ENCODE measurements at places on chromosomes 5 and 9. TPM values are rescaled to one million over a fixed set of nuclear protein-coding genes. Genes with fewer than 3 reads are reported as not detected.

GRCh38 chr5:42951293-42951840 lies 88.8 kb downstream of the ANXA2R start:
- H3K27me3 ChIP-seq, result peaks cover 2% of the 10 kb centered on the region
- H3K27ac ChIP-seq, result peak overlapping the region; percentile 99
- H3K4me3 ChIP-seq, result peak overlapping the region; percentile 92
- DNase-seq, result peak; percentile 74
- peaks cover 21% of the 10 kb centered on the region for H3K36me3 ChIP-seq

DNA sequence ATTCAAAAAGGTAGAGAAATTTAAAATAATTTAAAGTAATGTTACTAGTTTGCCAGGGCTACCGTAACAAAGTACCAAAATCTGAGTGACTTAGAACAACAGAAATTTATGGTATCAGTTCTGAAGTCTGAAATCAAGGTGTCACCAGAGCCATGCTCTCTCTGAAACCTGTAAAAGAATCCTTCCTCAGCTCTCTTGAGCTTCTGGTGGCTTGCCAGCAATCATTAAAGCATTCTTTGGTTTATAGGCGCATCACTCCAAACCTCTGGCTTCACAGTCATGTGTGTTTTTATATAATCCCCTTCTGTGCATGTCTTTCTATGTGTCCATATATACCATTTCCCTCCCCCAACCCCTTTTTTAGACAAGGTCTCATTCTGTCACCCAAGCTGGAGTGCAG lies 220.3 kb downstream of the COX7C start:
- no peak for DNase-seq
- H3K36me3 ChIP-seq, result no peaks in the 10 kb centered on the region
- H3K27me3 ChIP-seq, result no peaks in the 10 kb centered on the region
- H3K4me3 ChIP-seq, result no peak overlapping the region

ARHGEF28 gene
- 0.11 TPM for total RNA-seq

DNA sequence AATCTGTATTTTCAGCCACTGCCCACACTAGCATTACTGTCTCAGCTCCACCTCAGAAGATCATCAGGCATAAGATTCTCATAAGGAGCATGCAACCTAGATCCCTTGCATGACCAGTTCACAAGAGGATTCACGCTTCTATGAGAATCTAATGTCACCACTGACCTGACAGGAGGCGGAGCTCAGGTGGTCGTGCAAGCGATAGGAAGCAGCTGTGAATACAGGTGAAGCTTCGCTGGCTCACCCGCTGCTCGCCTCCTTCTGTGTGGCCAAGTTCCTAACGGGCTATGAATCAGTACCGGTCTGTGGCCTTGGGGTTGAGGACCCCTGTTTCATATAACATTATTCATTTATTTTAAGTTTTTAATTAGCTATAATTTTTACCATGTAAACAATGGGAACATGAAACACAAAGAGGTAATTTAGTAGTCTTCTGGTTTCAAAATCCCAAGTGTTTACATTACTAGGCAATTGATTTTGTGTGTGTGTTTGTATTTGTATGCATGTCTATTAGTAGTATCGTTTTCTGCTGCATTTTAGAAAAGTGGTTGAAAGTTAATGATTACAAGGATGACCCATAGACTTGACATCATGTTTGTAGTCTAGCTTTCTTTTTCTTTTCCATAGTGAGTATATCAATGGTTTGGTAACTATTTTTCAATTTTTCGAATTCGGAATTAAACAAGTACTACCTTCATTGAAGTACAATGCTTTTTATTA lies 159.4 kb downstream of the TENT4A start:
- no peak overlapping the region for H3K4me3 ChIP-seq
- H3K27ac ChIP-seq, result no peak overlapping the region
- no peaks in the 10 kb centered on the region for H3K27me3 ChIP-seq
- no peak for DNase-seq

IRX2 gene
- not detected for total RNA-seq

GRCh38 chr5:87845734-87846133 lies 422.9 kb downstream of the TMEM161B start:
- no peaks in the 10 kb centered on the region for H3K27me3 ChIP-seq
- no peak for DNase-seq
- no peak overlapping the region for H3K4me3 ChIP-seq

CORO2A gene
- 0.96 TPM for total RNA-seq

DNA sequence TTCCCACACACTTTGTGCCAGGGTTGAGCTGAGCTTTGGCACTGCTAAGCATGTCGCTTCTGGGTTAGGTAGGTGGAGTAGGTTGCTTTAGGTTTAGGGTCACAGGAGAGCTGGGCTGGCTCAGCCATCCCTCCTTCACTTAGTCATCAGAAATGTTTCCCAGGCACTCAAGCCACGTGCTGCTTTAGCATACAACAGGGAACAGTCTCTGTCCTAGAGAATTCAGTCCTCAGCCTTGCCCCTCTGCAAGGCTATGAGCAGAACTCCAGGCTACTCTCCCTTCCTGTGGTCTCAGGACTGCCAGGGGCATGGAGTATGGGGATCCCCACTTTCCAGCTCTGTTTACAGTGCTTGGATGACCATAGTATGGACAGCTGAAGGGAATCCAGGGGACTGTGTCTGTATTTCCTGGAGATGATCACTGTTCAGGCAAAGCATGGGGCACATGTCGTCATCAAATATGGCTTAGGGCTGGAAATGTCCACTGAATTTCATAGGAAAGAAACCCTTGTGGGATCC lies 7.5 kb upstream of the ANKRD33B start:
- H3K4me3 ChIP-seq, result no peak overlapping the region
- H3K4me1 ChIP-seq, result peaks cover 20% of the 10 kb centered on the region
- no peak overlapping the region for H3K27ac ChIP-seq
- H3K27me3 ChIP-seq, result peaks cover 39% of the 10 kb centered on the region
- DNase-seq, result no peak

DNA sequence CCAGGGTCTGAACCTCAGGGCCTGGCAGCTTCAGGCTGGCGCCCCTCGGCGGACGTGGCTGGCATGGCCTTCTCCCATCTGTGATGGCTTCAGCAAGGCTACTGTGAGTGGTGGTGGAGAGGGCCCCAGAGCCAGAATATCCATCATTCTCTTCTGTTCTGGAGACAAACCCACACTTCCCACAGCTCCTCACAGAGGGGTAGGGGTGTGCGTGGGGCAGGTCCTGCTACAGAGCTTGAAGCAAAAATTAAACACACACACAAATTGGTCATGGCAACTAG lies 9.6 kb downstream of the GPX3 start:
- H3K27ac ChIP-seq, result no peak overlapping the region
- DNase-seq, result no peak
- no peaks in the 10 kb centered on the region for H3K27me3 ChIP-seq
- H3K4me1 ChIP-seq, result no peaks in the 10 kb centered on the region
- no peak overlapping the region for H3K4me3 ChIP-seq

NDFIP1 gene
- 118 TPM for total RNA-seq

DNA sequence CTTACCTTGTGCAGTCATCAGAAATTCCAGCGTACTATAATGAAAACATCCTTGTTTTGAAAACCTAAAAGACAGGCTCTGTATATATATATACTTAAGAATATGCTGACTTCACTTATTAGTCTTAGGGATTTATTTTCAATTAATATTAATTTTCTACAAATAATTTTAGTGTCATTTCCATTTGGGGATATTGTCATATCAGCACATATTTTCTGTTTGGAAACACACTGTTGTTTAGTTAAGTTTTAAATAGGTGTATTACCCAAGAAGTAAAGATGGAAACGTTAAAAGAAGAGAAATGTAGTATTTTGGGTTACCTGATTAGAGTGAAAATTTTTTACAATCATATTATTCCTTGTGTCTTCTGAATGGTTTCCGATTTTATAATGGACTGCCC lies 131.4 kb downstream of the CDH6 start:
- no peaks in the 10 kb centered on the region for H3K27me3 ChIP-seq
- H3K36me3 ChIP-seq, result no peaks in the 10 kb centered on the region
- H3K4me3 ChIP-seq, result no peak overlapping the region
- H3K27ac ChIP-seq, result no peak overlapping the region
- DNase-seq, result no peak

RLN2 gene
- total RNA-seq, result 1.4 TPM

DNA sequence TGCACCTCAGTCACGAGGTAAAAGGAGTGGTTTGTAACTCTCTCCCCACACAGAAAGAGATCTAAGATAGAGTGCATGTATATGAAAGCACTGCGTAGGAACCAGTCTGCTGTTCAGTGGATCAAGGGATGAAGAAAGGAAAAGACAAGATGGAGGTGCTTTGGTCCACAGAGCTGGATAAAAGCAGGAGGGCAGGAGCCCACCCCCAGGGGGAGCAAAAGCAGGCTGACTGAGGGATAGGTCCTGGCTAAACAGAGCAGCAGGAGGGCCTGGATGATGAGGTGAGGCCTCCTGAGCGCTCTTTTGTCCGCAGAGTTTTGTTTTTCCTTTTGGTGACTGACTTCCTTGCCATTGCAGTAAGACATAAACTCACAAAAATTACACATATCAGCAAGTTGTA lies 293.5 kb upstream of the C9orf72 start:
- H3K27me3 ChIP-seq, result peaks cover 7% of the 10 kb centered on the region
- no peaks in the 10 kb centered on the region for H3K4me1 ChIP-seq
- no peak overlapping the region for H3K27ac ChIP-seq

IGIP gene
- 2.3 TPM for total RNA-seq

DNA sequence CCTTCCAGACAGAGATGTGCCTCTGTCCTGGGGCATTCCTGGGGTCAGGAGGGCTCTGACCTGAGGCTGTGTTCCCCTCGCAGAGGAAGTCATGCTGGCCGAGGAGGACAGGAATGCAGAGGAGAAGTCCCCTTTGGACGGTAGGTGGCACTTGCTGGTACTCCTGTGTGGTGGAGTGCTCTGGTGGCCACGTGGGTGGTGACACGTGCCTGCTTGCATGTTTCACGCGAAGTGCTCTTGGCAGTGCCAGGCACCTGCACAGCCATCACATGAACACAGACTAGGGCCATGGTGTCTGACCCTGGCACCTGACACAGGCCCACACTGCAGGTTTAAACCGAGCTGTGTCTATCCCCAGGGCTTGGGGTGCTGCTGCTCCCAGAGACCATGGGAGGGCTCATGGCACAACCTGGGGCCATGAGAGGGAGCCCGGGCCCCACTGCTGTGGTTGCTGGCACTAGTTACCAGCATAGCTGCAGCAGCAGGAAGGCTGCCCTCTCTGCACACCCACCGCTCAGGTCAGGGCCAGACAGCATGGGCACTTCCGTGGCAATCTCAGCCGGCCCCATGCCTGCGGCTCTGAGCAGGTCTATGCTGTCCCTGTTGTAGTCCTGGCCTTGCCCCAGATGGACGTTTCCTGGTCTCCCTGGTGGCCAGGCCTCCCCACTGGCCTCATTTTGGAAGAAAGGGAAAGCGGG lies 79.3 kb downstream of the CACNA1B start:
- no peaks in the 10 kb centered on the region for H3K4me1 ChIP-seq
- H3K4me3 ChIP-seq, result no peak overlapping the region
- peaks cover 1% of the 10 kb centered on the region for H3K27me3 ChIP-seq

- no peak overlapping the region for H3K27ac ChIP-seq
- H3K4me3 ChIP-seq, result no peak overlapping the region
- no peaks in the 10 kb centered on the region for H3K4me1 ChIP-seq
- peaks cover 4% of the 10 kb centered on the region for H3K27me3 ChIP-seq
- H3K36me3 ChIP-seq, result peaks cover 2% of the 10 kb centered on the region
- no peak for DNase-seq
These were observed 105.0 kb downstream of the SLC28A3 start for GRCh38 chr9:84235511-84235910.

SEC16A gene
- 77.5 TPM for total RNA-seq
